ENCODE measurements at places on chromosomes 6 and 20. TPM values are rescaled to one million over a fixed set of nuclear protein-coding genes. Genes with fewer than 3 reads are reported as not detected.

The ANKEF1 gene
- 0.72 TPM for total RNA-seq

The SNX21 gene
- 79.3 TPM for total RNA-seq

The OR2H1 gene
- total RNA-seq: not detected

The HCRTR2 gene
- not detected for total RNA-seq

The MUC22 gene
- not detected for total RNA-seq

The PRR18 gene
- not detected for total RNA-seq
